ENCODE measurements at places on chromosomes 7 and 10.

- DNase-seq = no peak
Measured at GRCh38 chr7:128738570-128739047, 550 bp upstream of the CALU start.

- DNase-seq = peak; percentile 50
Measured at GRCh38 chr7:148527717-148528168, 62.8 kb upstream of the C7orf33 start.

DNA sequence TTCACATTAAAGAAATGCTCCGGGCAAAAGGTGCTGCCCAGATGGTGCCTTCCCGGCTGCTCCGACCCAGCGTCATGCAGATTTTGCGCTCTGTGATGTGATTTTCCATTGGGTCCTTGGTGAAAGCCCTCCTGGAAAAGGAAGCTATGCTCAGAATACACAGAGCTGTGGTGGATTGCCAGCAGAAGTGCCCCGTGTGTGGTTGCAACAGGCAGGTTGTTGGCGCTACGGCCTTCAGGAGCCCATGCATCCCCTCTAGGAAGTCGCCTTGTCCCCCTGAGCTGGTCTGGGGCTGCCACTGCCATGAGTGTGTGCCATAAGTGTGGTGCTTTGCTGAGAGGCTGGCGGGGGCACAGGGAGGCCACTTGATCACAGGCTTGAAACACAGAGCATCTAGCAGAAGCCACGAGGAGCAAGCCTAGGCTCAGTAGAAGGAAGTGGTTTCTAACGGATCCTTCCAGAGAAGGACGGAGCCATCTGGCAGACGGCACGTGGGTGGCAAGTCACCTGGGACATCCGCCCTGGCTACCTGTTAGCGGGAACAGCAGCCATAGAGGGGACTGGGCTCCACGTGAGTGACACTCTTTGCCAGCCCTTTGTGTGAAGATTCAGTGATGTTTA lies 210.9 kb downstream of the CUX1 start:
- DNase-seq = no peak

DNA sequence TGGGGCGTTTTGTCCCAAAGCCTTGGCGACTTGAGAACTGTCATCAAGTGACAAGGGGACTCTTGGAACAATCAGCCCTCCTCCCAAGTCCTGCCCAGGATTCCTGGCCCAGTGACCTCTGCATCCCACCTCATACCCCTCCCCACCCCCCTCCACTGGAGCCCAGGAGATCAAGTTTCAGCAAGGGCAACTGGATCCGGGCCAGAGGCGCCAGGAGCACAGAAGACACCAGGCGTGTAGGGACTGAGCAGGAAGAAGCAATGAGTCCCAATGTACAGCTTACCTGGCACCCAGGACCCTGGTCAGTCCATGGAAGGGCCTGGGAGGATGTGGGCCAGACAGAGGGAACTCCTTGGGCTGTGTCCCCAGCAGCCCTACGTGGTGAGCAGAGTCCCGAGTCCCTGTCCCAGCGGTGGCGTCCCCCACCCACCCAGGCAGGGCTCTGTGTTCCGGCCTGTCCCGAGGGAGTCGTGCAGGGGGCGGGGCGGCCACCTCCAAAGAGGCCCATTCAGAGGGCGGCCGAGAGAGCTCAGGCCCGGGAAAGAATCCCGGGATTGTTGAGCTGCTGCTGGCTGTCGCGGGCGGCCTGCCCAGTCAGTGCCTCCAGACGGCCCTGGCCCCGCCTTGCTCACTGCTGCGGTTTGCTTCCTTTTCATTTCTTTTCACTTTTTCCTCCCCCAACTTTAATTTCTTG lies 254.1 kb downstream of the TNS3 start:
- DNase-seq = peak; percentile 91

GRCh38 chr7:22364900-22365299 lies 7.9 kb upstream of the RAPGEF5 start:
- DNase-seq = no peak

- DNase-seq = no peak
Measured at GRCh38 chr10:49299816-49300139, 808 bp downstream of the C10orf71 start.

DNA sequence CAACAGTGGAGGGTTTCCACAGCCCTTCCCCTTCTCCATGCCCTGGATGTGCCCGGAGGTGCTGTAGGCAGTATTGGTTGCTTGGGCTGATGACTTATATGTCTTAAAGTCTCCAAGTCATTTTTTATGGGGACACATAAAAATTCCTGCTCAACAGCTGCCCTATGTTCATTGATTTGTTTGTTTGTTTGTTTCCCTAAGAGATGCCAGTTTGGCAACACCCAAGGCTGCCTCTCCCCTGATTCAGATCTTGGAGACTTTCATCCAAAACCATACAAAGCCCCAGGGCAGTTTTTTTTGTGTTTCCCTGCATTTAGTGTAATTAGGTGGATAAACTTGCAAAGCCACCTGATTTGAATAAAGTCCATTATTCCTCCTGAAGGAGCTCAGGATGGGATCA lies 115.3 kb downstream of the PLPP4 start:
- DNase-seq = no peak

DNA sequence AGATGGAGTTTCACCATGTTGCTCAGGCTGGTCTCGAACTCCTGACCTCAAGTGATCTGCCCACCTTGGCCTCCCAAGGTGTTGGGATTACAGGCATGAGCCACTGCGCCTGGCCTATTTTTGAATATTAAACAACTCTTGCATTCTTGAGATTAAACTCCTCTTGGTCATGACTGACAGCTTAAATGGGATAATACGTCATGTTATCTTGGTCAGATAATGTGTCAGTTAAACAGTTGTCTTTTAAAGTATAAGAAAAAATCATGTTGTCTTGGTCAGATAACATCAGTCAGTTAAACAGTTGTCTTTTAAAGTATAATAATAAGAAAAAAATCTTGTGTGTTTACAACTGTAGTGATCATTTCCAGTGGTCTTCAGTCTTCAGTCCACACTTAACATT lies 73.6 kb upstream of the SYPL1 start:
- no peak for DNase-seq

GRCh38 chr7:155381852-155382801 lies 75.8 kb upstream of the EN2 start:
- DNase-seq = no peak

- DNase-seq = no peak
Measured at GRCh38 chr10:16717622-16718395, 99.4 kb downstream of the RSU1 start.

DNA sequence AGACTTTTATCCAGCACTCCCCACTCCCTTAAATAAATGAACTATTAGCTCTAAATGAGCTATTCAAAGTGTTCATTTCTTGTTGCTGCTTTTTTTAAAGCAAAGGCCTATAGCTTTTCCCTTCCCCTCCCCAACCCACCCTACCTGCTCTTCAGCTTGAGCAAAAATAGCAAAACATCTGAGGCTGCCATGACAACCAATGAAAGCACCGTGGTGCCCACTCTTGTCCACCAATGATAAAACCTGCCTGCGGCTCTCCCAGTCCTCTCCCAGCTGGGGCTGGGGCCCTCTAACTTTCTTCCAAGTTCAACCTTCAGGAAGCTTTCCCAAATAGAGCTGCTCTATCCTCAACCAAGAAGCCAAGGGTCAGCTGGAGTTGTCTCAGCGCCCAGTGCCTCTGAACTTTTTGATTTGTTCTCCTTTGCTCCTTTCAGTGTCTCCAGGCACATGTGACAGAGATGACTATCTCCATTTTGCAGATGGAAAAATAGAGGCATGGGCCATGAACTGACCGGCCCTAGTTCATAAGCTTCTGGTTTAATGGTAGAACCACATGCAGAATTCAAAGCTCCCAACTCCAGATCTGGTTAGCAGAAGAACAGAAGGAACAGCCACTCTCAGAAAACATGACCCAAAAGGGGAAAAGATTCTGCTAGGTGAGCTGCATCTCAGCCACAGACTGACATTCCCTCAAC lies 47.7 kb downstream of the PIK3AP1 start:
- DNase-seq = no peak

- DNase-seq = no peak
Measured at GRCh38 chr7:50190776-50191175, 97.7 kb upstream of the ZPBP start.

DNA sequence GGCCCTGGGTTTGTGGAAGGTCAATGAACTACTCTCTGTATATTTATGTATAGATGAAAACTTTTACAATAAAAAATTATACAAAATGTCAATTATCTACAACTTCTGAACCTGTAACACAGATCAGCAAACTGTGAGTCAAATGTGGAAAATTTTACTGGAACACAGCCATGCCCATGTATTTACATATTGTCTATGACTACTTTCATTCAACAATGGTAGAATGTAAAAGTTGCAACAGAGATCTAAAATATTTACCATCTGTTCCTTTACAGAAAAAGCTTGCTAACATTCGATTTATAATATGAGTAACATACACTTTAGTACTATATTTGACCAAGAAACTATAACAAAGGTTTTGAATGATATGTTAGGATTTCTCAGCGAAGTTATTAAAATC lies 481.6 kb downstream of the PARD3 start:
- DNase-seq = no peak

DNA sequence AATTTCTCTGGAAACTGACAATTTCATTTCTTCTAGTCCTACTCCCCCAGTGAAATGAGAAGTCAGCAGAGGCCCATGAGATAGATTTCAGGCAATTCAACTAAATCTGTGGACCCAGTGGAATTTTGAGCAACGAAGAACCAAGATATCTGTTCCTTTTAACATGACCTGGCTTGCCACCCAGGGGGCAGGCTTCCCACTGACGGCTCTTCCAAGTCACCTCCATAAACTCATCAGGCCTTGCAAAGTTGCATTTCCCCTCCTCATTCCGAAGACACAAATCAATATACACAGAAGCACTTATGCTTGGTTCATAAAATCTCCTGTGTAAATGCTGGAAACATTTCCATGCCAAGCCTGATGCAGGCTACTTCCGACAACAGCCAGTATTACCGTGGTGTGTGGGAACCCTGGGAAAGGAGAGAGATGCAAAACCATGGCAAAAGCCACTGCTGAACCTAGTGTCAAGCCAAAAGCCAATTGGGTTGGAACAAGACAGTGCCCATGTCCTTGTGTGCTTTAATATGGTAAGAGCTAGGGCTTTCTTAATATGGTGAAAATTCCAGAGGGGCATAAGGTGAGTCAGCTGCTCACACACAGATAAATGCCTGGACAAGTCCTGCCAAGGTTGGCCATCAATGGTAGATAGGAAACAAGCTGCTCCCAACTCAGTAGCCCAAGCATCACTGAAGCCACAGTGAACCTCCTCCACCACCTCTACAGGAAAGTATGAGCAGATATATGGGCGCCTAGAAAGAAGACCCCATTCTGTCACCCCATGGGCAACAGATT lies 1.6 kb downstream of the FRMD4A start:
- DNase-seq = no peak

DNA sequence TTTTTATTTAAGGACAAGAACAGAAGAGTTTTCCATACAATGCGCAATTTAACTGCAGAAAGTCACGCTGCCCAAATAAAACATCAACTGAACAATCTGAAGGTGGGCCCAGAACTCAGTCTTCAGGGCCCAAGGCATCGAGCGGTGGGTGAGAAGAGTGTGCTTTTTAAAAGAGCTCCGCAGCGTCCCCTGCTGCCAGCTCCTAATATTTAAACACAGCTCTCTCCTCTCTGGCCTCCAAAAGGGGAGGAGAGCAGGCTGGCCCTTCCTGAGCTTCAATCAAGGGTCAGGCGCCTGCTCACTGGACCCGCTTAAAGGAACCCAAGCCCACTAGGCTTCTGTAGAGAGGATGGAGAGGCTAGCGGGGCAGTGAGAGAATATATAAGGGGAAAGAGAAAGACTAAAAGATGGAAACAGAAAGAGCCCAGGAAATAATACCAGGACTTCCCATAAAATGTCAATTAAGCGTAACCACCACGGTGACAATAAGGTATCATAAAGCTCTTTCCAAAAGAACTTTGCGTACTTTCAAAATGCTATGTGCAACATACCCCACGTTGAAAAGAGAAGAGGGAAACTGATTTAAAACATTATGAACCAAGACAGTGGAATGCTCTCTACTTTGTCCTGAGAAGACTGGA lies 2.8 kb downstream of the FAM53B start:
- peak; percentile 81 for DNase-seq

DNA sequence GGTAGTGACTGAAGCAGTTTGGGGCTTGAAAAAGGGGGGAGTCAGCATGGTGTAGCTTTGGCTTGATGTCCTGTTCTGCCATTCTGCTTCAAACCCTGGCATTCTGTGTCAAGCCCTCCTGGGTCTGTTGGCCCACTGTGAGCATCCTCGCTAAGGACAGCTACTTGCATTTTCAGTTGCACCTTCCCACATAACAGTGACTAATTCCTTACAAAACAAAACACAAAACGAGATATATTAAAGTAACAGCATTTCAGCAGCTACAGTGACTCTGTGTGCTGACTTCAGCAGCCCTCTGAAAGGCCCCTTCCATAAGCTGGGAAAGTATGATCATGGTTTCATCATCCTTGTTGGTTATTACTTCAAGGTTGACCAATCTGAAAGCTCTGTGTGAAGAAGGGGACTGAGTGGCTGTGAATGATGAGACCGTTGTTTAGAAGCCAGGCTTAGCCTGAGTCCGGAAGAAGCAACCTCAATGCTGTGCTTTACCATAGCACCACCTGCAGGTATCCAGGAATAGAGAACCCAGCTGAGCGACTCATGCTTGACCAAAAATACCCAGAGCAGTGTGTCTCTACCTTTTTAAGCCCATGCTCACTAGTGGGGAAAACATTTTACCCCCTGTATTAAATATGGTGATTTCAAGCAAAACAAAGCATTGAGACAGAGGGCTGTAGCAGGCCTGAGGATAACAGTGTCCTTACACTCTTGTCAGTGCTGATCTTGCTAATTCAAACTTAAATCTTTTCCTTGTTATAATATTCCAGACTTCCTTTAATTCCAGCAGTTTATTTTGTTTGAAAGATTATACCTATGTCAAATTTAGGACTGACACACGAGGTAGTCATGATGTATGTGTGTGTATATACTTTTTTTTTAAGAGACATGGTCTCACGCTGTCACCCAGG lies 42.6 kb upstream of the CC2D2B start:
- DNase-seq = peak; percentile 36

GRCh38 chr7:136030867-136031318 lies 53.7 kb upstream of the MTPN start:
- no peak for DNase-seq

- peak; percentile 48 for DNase-seq
Measured at GRCh38 chr7:46059308-46060020, 138.4 kb upstream of the IGFBP3 start.

DNA sequence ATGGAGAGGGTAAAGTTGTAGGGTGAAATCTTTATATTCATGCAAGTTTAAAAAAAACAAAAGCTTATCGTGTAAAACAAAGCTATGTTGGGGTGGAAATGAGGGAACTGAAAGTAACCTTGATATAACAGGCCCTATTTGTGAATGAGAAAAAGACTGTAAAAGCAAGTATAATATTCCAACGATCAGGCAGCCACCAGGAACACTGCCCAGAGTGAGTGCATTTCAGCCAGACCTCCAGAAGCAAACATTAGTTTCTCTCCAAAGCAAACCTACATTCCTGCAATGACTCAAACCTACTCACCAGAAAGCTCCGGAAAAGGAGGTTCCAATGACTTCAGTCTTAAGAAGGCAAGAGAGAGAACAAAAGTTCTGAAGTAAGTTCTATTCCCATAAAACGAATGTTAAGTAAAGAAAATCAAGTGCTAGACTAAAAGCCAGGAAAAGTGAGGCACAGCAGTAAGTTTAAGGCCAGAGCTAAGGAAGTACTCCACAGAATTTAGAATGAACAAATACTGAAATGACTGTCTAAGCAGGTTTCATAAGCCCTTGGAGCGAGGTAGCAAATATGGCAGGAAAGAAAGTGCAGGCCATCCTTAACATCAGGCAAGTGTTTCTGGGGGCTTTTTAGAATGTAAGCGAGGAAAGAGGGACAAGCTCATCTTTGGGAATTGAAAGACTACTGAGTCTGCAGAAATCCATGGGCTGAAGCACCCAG lies 493.1 kb downstream of the XPNPEP1 start:
- no peak for DNase-seq

- DNase-seq = no peak
Measured at GRCh38 chr7:124843336-124843735, 77.7 kb upstream of the GPR37 start.
